ENCODE measurements at places on chromosomes 12 and 14.

GRCh38 chr12:52527121-52527800 lies 7.1 kb upstream of the KRT5 start:
- no peak for DNase-seq

DNA sequence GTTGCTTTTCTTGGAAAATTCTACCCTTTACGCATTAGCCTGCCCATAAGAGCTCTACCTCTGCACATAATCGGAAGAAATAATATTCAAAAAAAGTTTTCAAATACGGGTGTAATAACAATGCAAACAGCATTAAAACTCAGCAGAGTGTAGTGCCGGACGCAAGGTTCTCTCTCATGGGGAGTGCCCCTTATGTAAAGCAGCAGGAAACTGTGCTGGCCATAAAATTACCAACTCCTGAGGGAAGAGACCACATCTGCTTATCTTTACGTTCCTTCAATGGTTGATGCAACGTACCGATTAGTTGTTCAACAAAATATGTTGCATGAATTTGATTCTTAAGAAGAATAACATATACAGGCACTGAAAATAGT lies 118.7 kb upstream of the TMCC3 start:
- DNase-seq, result no peak

- DNase-seq, result no peak
Observed at GRCh38 chr14:26180221-26180620, 417.6 kb downstream of the NOVA1 start.

DNA sequence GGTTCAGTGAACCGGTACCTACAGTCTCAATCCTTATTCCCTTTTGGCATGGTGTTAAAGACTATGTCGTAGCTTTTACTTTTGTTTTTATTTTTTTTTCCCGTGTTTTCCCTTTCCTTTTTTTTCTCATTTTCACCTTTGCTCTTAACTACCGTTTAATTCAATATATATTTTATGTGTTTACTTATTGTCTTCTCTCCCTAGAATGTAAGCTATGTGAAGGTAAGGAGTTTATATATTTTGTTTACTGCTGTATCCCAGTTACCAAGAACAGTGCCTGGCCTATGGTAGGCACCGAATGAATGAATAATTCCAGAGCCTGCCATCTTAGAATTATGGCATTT lies 261 bp upstream of the MLH3 start:
- DNase-seq, result no peak

- DNase-seq, result no peak
Observed at GRCh38 chr12:74620921-74621320, 83.3 kb downstream of the ATXN7L3B start.

DNA sequence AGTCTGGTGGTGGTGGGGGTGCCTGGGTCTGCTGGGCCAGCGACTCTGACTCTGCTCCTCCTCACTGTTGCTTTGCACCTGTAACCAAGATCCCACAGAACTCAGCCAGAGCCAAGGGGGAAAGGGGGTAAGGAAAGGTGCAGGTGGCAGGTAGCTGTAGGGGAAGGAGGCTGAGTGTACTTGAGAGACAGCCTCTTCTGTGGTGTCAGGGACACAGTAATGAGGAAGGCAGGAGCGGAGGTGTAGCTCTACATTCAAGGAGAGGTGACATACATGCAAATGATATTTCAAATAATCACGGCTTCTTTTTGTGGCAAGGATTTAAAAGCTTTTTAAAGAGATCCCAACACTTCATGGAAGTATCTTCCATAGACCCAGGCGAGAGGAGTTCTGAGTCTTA lies 23.4 kb downstream of the TESPA1 start:
- DNase-seq, result no peak

DNA sequence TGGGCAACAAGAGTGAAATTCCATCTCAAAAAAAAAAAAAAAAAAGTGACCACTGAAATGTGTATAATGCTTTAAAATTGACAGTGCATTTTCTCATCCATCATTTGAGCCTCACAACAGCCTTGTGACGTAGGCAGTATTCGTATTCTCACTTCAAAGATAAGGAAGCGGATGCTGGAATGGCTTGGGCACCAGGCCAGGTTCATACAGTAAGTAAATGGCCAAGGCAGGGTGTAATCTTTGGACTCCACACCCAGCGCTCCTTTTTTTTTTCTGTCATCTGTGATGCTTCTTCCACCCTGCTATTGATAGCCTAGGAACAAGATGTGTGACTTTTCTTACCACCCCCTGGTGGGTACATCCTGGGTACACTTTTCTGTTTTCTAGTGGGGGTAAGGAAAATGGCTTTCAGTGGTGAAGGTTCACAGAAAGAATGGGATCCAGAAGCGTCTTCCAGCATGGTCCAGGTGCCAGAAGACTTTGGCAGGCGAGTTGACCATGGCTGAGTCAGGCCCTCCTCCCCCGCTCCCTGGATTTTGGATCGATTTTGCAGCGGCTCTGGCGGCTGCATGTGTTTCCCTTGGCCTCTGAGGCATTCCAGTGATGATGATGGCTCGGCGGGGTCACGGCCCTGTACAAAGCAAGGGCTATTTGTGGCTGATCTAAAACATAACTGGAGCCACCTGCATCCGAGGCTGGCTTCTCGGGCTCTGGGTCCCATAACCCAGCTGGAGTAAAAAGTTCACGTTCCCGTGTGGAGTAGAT lies 110.6 kb downstream of the CACNA1C start:
- no peak for DNase-seq

GRCh38 chr14:36020120-36021029 lies 156.1 kb downstream of the PTCSC3 start:
- no peak for DNase-seq

DNA sequence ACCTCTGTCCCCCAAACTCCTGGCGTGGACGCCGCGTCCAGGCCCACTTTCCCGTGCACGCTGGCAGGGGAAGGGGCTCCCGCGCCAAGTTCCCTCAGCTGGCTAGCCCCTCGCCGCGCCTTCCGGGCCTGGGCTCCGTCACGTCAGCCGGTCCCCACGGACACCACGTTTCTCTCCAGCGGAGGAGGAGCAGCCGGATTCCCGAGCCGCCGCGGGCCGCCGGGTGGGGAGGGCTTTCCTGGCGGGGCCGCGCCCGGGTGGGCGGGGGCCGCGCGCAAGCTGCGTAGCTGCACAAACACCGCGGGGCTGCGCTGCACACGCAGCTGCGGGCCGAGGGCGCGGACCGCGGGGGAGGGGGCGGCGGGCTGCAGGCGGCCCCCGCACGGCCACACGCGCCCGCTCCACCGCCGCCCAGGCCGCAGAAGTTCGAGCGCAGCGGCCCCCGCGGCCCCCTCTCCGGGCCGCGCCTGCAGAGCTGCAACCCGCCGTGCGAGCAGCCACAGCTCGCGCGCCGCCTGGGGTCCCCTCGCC lies 45.1 kb upstream of the PNMA1 start:
- DNase-seq, result no peak

GRCh38 chr12:62588916-62589315 lies 122.3 kb downstream of the MON2 start:
- DNase-seq, result no peak

- DNase-seq, result no peak
Observed at GRCh38 chr12:111150360-111150759, 218.5 kb downstream of the PHETA1 start.

GRCh38 chr14:96086032-96086431 lies 46.9 kb downstream of the C14orf132 start:
- no peak for DNase-seq

- DNase-seq, result no peak
Observed at GRCh38 chr14:29752221-29752923, 175.3 kb downstream of the PRKD1 start.

DNA sequence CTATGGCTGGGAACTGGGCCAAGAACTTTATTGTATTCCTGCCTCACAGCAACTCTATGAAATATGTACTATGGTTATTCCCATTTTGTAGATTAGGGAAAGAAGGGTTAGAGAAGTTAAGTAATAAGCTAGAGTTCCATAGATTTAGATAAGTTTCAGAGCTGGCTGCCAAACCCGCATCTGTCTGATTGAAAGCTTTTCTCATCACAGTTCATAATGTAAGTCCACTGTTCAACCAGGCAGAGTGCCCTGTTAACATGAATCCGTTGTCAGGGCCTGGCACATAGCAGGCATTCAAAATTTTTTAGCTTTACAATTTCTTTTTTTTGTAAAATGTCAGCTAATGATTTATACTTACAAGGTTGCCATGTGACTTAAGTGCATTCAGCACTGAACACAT lies 467.3 kb downstream of the NRXN3 start:
- no peak for DNase-seq

DNA sequence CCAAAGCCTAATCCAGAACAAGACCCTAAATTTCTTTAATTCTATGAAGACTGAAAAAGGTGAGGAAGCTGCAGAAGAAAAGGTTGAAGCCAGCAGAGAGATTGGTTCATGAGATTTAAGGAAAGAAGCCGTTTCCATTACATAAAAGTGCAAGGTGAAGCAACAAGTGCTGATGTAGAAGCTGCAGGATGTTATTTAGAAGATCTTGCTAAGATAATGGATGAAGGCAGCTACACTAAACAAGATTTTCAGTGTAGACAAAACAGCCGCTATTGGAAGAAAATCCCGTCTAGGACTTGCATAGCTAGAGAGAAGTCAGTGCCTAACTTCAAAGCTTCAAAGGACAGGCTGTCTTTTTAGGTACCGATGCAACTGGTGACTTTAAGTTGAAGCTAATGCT lies 65.4 kb upstream of the AMIGO2 start:
- no peak for DNase-seq

- no peak for DNase-seq
Observed at GRCh38 chr12:97967831-97968230, 505.2 kb downstream of the RMST start.

DNA sequence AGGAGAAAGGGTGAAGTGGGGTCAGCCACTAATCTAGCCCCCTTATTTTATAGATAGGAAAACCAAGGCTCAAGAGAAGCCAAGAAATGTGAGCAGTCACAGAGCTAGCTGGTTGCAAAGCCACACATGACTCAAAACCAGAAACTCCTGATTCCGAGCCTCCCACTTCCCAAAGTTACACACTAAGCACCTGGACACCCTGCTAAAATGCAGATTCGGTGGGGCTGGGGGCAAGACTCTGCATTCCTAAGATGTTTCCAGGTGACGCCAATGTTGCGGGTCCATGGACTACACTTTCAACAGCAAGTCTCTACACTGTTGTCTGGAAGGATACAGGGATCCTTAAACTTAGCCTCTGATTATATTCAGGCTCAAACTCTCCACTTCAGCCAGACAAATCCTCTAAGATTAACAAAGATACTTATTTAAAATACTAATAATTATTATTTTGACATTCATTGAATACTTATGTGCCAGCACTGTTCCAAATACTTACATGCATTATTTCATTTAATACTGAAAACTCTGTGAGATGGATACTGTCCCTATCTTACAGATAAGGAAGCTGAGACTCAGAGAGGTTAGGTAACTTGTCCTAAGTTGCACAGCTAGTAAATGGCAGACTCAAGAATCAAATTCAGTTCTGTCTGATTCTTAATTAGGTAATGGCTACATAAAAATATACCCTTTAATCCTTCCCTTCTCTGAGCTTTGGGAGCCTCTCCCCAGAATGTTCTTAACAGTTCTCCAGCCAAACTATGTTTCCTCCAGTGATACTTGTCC lies 81.4 kb downstream of the CRACR2A start:
- DNase-seq, result no peak

GRCh38 chr14:82720946-82721345 lies 1187.3 kb upstream of the SEL1L start:
- DNase-seq, result no peak

DNA sequence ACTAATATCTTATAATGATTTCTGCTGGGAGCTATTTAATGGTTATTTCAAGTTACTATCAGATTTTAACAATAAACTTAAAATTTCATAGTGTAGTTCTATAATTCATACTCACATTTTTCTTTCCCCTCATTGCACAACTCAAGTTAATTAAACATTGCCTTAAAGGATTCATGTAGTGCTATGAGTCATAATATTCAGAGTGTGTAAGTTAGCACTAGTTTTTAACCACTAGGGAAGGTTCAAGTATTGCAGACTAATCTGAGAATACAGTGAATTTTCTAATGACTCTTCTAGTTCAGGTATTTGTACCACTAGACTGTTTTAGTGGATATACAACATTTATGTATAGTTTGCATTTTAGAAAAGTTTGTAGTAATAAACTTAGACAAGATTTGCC lies 49.9 kb downstream of the FOXA1 start:
- DNase-seq, result no peak

DNA sequence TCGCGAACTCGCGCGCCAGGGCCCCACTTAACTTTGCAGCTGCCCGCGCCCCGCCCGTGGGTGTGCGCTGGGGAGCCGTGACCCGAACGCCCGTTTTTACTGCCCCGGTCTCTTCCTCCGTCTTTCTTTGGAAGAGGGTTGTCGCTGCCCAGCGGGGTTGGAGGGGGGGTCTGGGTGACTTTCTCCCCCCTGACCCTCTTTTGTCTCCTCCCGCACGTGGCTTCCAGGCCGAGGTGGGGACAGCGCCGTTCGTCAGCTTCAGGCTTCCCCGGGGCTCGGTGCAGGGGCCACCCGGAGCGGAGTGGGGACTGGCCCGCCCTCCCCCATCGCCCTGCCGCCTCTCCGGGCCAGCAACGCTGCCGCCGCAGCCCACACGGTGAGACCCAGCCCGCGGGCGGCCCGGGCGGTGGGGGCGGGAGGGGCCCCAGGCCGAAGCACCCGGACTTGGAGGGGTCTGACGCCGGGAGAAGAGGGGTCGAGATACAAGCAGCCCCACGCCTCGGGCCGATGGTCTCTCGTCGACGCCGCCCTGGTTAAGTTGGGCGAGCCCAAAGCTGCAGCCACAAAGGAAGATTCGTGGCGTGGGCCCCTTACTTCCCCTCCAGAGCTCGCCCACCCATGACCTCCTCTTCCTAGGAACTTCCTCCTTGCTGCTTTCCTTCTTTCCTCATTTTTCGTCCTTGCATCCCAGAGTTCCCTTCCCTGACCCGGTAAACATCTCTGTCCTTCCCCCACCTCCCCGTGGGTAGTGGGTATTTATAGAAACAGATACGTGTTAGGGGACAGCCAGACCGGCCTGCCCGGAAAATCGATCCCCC lies 1.2 kb downstream of the DYRK2 start:
- peak; percentile 31 for DNase-seq

- DNase-seq, result no peak
Observed at GRCh38 chr14:25626986-25627385, 577.0 kb upstream of the STXBP6 start.

GRCh38 chr14:74670726-74671411 lies 42.0 kb downstream of the AREL1 start:
- DNase-seq, result no peak

GRCh38 chr12:58302487-58303011 lies 361.2 kb downstream of the ATP23 start:
- no peak for DNase-seq

- DNase-seq, result no peak
Observed at GRCh38 chr14:56549721-56550120, 29.9 kb upstream of the TMEM260 start.

GRCh38 chr14:65222440-65222858 lies 120.1 kb upstream of the MAX start:
- DNase-seq, result peak; percentile 37

Data from activated T-helper 9 cell treated with anti-CD3 and anti-CD28 coated beads, Interleukin-2, amount 50 U/mL, for 16 hours (primary cell).